ENCODE measurements at places on chromosomes 5 and 9.

DNA sequence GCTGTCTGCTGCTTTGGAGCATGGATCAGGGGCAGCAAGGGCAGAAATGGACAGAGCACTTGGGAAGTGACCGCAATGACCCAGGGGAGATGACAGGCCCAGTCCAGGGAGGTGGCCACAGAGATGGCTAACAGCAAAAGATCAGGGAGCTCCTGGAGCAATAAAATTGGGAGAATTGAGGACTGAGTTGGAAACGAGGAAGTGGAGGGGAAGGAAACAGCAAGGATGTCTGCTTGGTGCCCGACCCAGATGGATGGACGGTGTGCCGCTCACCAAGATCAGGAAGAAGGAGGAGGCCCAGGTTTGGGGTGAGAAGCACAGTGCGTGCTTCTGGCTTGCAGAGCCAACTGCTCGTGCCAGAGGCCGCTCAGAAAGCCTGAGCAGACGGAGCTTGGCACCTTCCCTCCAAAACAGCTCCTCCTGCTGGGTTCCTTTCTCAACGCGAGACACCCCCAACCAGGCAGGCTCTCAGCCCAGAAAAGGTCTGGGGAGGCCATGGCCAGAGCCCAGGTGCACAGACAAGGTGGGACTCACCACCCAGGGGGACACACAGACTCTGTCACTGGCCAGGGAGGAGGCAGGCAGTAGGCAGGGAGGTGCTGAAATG lies 1.7 kb upstream of the SLC34A1 start:
- DNase-seq: peak; percentile 42

GRCh38 chr9:75671354-75671753 lies 219.1 kb upstream of the PCSK5 start:
- DNase-seq: no peak

DNA sequence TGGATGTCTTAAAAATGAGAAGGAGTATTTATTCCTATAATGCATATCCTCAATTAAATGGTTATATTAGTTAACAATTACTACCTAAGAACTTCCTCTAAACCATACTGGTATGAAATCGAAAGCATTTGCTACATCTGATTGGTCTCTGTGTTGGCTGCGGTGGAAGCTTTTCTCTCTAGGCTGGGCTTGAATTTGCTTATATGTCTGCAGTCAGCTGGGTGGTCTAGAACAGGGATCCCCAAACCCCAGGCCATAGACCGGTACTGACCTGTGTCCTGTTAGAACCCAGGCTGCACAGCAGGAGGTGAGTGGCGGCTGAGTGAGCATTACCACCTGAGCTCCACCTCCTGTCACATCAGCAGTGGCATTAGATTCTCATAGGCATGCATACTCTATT lies 112.3 kb downstream of the TLE4 start:
- DNase-seq: no peak

DNA sequence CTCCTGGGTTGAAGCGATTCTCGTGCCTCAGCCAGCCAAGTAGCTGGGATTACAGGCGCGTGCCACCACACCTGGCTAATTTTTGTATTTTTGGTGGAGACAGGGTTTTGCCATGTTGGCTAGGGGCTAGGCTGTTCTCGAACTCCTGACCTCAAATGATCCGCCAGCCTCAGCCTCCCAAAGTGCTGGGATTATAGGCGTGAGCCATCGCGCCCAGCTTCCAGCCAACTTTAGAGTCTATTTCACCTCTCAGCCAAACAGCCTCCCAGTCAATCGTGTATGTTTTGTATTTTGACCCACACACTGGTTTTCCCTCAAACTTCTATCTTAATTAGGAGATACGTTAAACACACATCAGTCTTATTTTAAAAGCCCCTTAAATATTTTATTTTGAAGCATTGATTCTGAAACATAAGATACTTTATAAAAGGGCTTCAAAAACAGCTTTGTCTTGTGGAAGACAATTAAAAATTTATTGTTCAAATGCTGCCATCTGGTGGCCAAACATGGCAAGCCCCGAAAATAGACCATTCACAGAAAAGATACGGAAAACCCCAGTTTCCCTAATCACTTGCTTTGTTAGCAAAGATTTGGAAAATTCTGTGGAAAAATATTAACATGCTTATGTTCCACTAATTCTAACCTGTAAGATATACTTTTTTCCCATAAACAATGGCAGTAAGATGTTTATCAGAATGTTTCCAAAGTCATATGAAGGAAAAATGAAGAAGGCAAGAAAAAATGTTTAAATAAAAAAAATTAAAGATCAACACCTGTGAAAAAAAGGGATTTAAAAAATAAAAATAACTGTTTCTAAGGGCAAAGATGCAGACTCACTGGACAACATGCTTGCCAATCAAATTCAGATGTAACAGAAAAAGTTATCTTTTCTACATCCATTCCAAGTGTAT lies 33.1 kb downstream of the APTX start:
- DNase-seq: peak; percentile 67

DNA sequence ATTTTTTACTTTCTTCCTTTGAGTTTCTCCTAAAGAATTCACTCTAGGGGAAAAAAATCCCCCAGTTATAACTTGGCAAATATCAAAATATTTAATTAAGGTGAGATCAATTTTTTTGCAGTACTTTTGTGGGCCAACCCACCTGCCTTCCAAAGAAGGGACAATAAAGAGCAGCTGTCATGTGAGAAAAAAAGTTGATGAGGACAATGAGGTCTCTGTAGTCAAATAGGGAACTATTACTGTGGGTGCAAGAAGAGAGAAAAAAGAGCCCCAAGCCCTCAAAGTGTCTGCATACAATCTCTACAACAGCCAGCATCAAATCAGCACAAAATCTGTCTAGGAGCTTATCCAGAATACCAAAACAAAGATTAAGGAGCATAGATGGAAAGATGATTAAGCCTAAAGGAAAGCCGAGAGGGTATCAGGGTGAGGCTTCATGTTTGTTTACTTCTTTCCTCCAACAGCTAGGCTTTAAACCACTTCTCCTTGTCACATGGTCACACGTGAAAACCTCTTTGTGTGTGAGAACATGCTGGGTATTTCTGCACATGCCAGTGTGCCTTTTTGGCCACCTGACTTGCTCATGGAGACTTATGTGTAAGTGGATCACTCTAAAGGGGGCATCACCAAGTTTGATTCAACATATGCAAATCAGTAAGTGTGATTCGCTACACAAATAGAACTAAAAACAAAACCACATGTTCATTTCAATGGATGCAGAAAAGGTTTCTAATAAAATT lies 19.2 kb upstream of the FYB1 start:
- DNase-seq: no peak

DNA sequence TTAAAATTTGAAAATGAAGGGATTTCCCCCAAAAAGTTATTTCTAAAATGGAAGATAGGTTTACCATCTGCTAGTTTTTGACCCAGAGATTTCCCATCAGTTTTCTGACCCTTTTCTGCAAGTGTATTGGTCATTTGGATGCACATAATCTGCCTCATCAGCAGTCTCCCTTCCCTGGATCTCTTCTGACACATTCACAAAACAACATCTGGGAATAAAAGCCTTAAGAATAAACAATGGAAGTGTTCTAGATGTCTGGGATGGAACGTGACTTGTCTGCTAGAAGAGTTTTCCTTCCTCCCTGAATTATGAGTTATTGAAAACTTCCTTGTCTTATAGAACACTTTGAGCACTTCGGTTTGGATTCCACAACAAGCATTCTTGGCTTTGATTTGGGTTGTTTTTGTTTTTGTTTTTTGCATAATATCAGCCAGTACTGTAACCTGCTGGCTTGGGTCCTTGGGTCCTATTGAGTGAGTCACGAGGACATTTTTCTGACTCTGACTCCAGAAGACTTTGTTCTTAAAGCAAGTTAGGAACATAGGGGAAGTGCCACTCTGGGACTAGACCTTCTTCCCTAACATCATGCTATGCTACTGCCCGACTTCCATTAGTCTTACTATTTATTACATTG lies 18.2 kb upstream of the ESM1 start:
- peak; percentile 28 for DNase-seq

DNA sequence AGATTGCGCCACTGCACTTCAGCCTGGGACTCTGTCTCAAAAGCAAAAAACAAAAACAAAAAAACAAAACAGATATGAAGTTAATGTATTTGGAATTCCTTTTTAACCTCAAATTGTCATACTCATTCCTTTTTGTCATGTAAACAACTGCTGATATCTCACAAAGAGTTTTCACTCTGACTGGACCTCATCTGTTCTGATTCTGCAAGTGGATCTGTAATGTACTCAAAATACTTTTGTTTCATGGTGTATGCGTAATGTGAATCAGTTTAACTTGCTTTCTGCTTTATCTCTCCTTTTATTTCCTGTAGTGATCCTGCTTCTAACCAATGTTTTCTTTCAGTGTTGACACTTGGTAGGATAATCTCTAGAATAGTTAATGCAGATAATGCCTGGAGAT lies 106.7 kb downstream of the FOCAD start:
- DNase-seq: no peak

Data from GM23248 (cell line).